ENCODE measurements at places on chromosomes 7 and 10.

- H3K4me1 ChIP-seq = no peaks in the 10 kb centered on the region
- DNase-seq = no peak
- no peak overlapping the region for H3K4me3 ChIP-seq
- no peaks in the 10 kb centered on the region for H3K36me3 ChIP-seq
- H3K27ac ChIP-seq = no peak overlapping the region
These were observed 492.4 kb upstream of the SORCS1 start for GRCh38 chr10:107656932-107657331.

GRCh38 chr7:33369888-33370287 is 240.5 kb downstream of the BBS9 start:
- DNase-seq = no peak
- H3K27me3 ChIP-seq = no peaks in the 10 kb centered on the region
- no peaks in the 10 kb centered on the region for H3K36me3 ChIP-seq
- no peak overlapping the region for H3K27ac ChIP-seq

DNA sequence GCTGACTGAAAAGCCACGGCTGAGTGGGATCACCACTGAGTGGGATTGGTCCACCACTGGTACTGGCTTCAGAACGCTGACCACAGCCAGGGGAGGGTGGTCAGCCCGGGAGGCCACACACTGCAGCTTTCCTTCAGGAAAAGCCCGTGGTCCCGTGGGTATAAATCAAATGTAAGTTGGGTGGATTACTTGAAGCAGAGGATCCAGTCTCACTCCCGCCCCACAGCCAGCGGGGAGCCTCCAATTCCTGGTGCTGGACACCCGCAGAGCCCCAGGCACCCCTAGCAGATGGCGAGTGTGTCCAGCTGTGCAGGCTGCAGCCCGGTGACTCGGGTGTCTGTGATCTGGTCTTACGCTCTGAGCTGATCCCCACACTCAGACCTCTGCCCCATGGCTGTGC is 231.1 kb upstream of the ZNF32 start:
- H3K4me3 ChIP-seq = no peak overlapping the region
- H3K27ac ChIP-seq = no peak overlapping the region
- DNase-seq = no peak
- H3K27me3 ChIP-seq = no peaks in the 10 kb centered on the region

- DNase-seq = no peak
- no peaks in the 10 kb centered on the region for H3K27me3 ChIP-seq
- H3K4me1 ChIP-seq = no peaks in the 10 kb centered on the region
- H3K4me3 ChIP-seq = no peak overlapping the region
- H3K36me3 ChIP-seq = peaks cover 94% of the 10 kb centered on the region
These were observed 10.6 kb downstream of the ZYX start for GRCh38 chr7:143391462-143392404.

DNA sequence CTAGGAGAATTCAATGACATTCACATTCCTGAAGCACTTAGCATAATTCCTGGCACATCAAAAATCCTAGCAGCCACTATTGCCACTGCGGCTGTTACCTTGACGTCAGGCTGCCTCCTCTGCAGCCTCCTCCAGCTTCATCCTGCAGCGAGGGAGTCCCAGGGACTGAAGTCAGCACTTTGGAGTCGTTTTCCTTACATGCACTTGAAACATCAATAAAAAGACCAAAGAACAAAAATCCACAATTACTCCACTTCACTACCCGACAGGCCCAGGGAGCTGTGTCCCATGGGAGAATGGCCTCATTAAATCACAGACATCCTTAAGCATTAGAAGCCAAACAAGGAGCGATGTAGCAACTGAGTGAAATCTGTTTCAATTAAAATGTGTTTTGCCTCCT is 48.6 kb upstream of the NANOS1 start:
- H3K4me3 ChIP-seq = no peak overlapping the region
- no peaks in the 10 kb centered on the region for H3K36me3 ChIP-seq
- no peak for DNase-seq
- H3K27ac ChIP-seq = no peak overlapping the region

DNA sequence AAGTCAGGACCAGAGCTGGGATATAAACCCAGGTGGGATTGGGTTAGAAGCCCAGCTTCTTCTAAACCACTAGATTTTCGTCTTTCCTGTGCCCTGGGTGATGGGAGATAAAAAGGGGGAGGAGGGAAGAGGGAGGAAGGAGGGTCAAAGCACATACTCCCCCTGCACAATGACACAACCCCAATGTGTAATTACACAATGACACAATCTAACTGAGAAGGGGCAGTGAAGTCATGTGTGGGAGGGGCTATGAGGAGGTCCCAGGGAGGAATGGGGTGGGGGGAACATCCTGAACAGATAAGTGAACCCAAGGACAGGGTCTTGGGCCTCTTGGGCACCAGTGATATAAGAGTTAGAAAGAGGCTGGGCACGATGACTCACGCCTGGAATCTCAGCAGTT is 44.5 kb downstream of the TECTB start:
- H3K27ac ChIP-seq = no peak overlapping the region
- H3K4me3 ChIP-seq = no peak overlapping the region
- no peaks in the 10 kb centered on the region for H3K36me3 ChIP-seq
- H3K4me1 ChIP-seq = no peaks in the 10 kb centered on the region
- DNase-seq = no peak

DNA sequence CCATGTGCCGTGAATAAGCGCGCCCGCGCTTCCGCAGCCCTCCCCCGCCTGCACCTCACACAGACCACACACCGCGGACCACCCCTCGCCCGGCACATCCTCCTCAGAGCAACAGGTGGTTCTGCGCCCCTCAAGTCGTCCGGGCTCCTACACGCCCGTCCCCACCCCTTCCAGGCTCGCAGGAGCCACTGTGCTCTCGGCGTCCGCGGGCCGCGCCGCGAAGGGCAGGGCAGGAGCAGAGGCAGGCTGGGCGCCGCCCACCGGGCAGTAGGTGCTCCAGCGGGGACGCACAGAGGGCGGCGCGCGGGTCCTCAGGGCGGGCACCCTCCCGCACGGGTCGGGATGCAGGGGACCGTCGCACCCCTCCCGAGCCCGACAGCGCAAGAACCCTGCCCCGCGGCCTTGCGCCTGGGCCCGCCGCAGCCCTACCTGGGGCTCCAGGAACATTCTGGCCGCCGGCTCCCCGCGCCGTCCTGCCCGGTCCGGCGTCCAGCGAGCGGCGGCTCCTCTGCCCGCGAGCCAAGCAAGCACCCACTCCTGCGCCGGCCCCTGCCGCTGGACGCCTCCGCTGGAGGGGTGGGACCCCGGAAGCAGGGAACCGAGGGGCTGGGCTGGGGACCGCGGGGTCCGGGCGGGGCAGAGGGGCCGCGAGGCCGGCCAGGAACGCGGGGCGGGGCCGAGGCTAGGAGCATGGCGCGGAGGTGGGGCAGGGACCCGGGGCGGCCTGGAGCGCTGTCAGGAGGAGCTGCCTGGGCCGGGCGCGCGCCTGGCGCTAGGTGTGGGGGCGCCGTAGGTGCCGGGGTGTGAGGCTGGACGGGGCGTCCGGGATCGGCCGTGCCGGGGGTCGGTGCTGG is 37.4 kb downstream of the RASGEF1A start:
- H3K4me1 ChIP-seq = no peaks in the 10 kb centered on the region
- no peak overlapping the region for H3K27ac ChIP-seq
- H3K4me3 ChIP-seq = peak overlapping the region; percentile 36
- H3K36me3 ChIP-seq = no peaks in the 10 kb centered on the region
- H3K27me3 ChIP-seq = peaks cover 25% of the 10 kb centered on the region
- DNase-seq = peak; percentile 47

DNA sequence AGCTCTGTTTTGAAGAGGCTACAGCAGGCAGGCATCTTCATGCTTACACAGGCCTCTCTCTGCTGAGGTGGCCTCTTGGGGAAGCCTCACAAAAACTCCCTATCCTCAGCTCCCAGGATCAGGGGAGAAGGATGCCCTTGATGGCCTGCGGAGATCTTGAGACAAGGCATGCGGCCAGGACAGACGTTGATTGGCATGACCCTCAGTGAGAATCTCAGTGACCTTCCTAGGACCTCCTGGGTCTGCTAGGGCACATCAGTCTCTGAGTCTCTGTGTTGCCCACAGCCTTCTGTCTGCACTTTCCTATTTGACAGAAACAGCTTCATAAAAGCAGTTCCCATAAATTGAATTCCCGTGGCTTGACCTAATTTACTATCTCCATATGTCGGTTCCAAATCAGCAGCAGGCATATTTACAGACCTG is 1005.8 kb upstream of the C7orf33 start:
- DNase-seq = no peak
- no peaks in the 10 kb centered on the region for H3K4me1 ChIP-seq
- no peak overlapping the region for H3K27ac ChIP-seq
- H3K27me3 ChIP-seq = no peaks in the 10 kb centered on the region

DNA sequence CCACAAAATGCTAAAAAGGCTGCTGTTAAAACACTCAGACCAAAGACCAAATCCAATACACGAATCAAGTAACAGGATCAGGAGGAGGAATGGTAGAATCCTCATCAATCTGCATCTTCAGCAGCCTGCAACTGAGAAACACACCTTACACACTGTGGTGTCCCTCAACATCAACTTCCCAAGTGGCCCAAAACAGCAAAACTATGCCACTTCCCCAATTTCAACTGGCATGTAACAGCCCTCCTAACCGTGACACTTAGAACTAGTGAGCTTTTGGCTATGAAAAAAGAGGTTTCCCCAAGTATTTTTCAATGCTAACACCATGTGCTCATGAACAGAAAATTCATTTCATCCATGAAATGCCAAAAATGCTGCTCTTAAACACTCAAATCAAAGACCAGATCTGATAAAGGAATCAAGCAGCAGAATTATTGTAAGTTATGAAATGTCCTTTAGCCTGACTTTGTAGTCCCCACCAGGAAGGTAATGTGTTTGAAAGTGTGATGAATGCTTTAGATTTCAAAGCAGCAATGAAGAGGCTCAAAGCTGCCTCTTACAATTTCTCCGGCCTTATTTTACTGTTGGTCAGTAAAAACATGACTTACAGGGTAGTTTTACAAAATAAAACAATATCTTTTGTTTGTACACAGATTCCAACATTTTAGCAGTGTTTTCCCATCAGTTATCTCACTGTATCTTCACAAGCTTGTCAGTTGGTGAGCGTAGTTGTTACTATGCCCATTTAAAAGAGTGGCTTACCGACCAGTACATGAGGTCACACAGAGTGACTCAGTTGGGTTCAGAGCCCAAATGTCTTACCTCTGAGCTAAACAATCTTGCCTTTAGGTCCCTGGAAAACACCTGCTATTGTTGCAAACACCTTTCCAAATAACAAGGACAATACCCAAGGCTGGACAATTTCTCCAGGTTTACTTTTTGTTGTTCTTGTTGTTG is 65.7 kb upstream of the ASAH2 start:
- no peak overlapping the region for H3K27ac ChIP-seq
- H3K4me3 ChIP-seq = no peak overlapping the region
- no peak for DNase-seq
- H3K27me3 ChIP-seq = no peaks in the 10 kb centered on the region
